ENCODE measurements at places on chromosomes 13 and 19.
A peak's percentile ranks its signal among the peaks of the same experiment; 100 is the strongest.

GRCh38 chr19:17306285-17306714 lies 628 bp downstream of the MRPL34 start:
- DNase-seq = peak; percentile 52

DNA sequence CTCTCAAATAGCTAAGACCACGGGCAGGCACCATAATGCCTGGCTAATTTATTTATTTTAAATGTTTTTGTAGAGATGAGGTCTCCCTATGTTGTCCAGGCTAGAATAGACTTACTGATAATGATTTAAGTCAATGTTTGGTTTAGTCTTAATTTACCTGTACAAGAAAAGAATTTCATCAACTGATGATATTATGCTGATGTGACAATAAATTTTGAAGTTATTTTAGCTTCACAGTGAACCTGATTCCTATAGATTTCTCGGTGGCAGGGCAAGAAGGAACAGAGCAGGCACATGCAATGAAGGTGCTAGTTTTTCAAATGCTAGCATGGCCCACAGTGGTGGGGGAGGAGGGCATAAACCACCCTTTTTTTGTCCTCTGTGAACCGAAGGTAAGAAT lies 42.6 kb upstream of the CBY2 start:
- DNase-seq = no peak

GRCh38 chr19:16141043-16141442 lies 2.4 kb upstream of the HSH2D start:
- DNase-seq = no peak

- peak; percentile 52 for DNase-seq
These were observed 14.9 kb downstream of the LAIR2 start for GRCh38 chr19:54517483-54517882.

GRCh38 chr13:75763512-75763911 lies 127.4 kb downstream of the LMO7 start:
- no peak for DNase-seq

DNA sequence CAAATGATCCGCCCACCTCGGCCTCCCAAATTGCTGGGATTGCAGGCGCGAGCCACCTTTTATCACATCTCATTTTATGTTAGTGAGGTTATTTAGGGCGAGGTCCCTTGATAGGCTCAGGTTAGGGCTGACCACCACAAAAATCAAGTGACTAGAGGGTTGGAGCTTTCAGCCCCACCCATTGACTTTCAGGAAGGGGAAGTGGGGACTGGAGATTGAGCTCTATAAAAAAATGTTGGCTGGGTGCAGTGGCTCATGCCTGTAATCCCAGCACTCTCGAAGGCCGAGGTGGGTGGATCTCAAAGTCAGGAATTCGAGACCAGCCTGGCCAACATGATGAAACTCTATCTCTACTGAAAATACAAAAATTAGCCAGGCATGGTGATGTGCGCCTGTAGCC lies 20.1 kb downstream of the FPR3 start:
- no peak for DNase-seq

- DNase-seq = peak; percentile 86
These were observed 24.2 kb upstream of the TTYH1 start for GRCh38 chr19:54390942-54391577.

DNA sequence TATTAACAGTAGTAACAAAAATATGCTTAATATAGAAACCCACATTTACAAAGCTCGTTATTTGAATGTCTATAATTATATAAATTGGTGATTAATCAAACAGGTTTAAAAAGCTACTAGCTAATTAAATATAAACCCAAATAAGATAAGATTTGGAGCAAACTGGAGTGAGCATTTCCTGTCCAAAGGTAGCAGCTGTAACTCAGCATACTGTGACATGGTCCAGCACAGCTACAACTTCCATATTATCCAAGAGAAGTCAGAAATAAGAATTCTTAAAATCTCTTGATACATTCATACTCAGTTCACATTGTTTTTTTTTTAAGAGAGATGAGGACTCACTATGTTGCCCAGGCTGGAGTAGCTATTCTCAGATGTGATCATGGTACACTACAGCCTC lies 8.5 kb downstream of the MTRF1 start:
- DNase-seq = no peak

DNA sequence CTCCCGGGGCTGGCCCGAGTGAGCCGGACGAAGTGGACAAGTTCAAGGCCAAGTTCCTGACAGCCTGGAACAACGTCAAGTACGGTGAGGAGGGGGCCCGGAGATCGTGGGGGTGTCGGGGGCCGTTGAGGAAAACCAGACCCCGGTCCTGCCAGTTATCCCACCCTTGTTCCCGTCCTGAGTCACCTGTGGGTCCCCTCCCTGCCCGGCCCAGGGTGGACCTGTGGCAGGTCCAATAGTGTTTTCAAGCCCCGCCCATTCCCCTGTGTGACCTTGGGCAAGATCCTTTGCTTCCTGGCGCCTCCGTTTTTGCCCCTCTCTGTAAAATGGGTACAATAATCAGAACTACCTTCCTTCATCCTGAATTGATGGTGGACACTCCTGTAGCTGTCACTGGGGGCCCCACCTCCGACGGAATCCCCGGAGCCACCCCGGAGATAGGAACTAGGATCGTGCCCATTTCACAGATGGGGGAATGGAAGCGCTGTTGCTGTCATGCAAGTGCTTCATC lies 593 bp downstream of the ATG4D start:
- no peak for DNase-seq

DNA sequence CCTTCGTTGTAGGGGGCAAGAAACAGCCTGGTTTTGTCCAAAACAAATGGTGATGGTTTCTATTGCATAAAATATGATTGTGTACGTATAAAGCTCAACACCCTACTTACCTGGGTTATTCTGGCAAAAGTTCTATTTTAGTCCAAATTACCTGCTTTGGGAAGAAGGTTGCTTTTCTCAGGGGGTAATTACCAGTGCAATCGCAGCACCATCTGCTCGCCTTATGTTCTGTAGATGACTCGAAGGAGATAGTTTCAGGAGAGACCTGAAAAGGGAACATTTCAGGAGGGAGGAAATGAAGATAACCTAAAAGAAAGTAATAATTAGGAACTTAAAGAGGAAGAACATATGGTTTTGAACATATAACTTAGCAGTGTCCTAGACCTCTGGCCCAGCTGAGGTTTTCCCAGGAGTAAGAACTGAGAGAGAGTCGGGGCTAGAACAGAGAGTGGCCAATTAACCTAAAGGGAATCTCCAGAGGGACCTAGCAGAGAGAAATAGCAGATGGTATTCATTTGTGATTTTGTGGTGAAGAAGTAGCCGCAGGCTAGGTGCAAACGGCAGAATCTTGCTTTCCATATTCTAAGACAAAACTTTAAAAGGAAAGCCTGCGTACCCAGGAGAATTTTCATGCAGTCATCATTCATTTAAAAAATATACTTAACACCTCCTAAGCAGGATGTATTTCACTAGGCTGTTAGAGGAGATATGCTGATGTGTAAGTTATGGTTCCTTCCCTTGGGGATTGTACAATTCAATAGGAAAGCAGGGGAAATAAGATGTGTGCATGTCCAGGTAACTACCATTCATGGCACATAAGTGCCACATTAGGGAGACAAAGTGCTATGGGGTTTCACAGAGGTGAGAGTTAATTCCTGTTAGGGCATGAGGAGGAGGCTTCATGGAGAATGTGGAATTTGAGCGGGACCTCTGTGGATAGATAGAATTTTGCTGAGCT lies 113.0 kb upstream of the SLC10A2 start:
- DNase-seq = no peak

GRCh38 chr19:18657590-18658365 lies 20.9 kb downstream of the KLHL26 start:
- DNase-seq = peak; percentile 97

DNA sequence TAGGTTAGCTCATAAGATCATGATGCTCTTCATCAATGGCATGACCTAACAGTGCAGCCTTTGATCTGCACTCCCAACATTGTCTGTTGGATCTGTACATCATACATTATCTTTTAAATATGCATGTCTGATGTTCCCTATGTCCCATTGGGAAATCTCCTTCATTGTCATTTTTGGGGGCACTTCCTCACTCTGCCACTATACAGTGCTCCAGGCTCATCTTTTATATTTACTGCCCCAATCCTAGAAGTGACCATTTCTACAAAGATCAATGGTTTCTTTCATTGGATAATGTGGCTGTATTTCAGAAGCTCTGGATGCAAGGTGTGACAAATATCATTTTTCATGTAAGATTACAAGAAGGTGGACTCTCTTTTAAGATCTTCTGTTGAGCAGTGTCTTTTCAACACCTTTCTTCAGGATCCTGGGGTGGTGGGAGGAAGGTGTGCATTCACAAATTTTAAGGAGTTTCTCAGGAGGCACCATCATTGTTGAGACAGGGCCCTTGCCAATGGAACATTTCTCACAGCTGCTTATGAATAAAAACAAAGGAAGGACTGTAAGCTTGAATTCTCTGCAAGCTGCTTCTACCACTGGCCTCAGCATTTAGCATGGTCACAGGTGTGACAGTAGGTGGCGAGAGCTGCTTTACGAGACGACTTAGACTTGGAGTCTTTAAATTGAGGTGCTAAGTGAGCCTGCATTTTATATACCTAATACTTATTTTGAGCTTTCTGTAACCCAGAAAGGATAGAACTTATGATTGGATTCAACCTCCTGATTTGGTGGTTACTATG lies 403.0 kb downstream of the LMO7 start:
- DNase-seq = no peak

GRCh38 chr13:98826146-98826545 lies 73.7 kb upstream of the SLC15A1 start:
- DNase-seq = peak; percentile 51

GRCh38 chr13:105538346-105538745 lies 997.1 kb downstream of the EFNB2 start:
- no peak for DNase-seq

GRCh38 chr13:76570510-76570971 lies 315.7 kb downstream of the KCTD12 start:
- DNase-seq = no peak

DNA sequence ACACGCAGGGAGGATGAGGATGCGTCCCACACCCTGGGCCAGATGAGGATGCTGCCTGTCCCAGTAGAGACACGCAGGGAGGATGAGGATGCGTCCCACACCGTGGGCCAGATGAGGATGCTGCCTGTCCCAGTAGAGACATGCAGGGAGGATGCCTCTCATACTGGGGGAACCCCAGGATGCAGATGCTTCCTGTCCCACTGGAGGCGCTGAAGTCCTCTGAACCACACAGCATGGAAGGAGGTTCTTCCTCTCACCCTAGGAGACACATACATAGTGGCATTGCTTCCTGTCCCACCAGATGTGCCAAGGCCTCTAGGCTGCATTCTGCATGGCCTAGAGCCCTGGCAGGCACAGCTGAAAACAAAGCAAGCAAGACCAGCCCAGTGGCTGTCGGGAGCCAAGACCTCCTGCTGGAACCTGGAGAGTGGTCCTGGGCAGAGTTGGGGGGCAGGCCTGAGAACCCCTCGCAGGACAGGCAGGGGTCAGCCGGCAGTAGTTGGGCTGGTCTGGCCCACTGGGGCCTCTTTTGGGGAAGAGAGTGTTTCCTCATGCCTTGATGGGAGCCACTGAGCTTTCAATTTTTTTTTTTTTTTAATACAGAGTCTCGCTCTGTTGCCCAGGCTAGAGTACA lies 4.3 kb downstream of the HPN start:
- DNase-seq = no peak

DNA sequence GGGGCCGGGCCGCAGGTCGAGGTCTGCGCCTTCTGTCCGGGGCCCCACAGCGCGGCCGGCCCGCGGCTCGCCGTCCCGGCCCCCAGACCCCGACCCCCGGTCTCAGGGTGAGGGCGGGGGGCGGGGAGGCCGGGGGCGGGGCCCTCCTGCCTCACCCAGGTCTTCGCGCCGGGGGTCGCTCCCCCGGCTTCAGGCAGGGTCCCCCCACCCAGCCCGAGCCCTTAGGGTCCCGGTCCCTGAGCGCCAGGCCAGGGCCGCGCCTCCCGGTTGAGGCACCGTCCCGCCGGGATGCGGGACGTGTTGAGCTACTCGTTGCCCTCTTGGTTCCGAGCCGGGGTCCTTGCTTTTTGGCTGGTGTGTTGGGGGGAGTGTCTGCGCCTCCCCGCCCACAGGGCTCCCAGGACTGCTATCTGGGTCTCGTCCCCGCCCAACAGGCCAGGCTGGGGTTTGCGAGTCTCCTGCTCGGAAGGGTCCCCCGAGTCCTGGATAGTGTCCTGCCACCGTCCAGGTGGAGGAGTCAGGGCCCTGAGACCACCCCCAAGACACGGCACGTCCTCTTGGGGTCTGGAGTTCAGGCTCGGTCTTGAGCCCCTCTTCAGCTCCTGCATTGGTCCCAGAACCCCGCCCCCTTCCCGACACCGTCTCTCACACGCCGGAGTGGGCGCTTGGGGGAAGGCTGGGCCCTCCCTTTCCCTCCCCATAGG lies 452 bp downstream of the PIAS4 start:
- DNase-seq = peak; percentile 61

DNA sequence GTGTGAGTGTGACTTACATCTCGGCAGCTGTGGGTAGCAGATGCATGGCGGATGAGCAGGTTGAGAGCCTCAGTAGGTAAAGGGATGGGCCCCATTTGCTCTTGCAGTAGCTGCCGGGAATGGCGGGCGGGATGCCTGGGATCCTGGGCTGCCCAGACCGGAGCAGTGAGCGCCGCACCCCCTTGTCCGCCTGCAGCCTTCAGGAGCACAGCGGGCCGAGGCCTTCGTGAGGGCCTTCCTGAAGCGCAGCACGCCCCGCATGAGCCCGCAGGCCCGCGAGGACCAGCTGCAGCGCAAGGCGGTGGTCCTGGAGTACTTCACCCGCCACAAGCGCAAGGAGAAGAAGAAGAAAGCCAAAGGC lies 4.1 kb downstream of the POP4 start:
- DNase-seq = no peak

GRCh38 chr13:39107561-39107960 lies 69.3 kb downstream of the NHLRC3 start:
- no peak for DNase-seq

- no peak for DNase-seq
These were observed 1396.1 kb upstream of the MIR17HG start for GRCh38 chr13:89951341-89951740.

- DNase-seq = no peak
These were observed 3.5 kb downstream of the KEAP1 start for GRCh38 chr19:10499550-10500246.

DNA sequence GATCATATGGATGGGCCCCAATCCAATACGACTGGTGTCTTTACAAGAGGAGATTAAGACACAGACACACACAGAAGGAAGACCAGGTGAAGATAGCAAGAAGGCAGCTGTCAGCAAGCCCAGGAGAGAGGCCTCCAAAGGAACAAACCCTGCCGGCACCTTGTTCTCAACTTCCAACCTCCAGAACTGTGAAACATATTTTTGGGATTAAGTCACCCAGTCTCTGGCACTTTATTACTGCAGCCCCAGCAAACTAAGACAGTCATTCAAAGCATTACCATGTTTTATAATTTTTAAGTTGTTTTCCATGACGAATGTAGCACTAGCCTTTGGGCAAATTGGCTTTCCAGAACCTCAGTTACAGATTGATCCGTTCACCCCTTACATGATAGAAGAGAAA lies 11.3 kb downstream of the STARD13 start:
- no peak for DNase-seq

Measured in cardiac muscle cell (in vitro differentiated cells and primary cell).